ENCODE measurements at places on chromosomes 6 and 20.

DNA sequence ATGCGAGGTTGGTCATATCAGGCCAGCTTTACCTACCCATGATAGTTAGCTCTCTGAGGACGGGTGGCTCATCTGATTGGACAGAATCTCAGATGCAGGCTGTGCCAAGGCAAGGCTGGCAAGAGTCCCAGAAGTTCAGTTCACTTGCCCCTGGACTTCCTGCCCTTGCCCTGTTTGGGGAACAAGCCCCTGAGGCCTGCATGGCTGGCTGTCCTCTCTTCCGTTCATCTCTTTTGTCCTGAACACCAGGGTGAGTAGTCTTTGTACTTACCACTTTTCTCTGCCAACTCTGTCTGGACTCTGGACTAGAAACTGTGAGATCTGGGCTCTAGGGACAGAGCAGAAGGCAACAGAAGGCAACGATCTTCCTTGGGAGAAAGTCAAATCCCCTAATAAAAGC is 769.9 kb downstream of the QKI start:
- no peak for DNase-seq

GRCh38 chr6:138837246-138837645 is 41.4 kb downstream of the ECT2L start:
- DNase-seq: no peak

GRCh38 chr6:81562169-81562568 is 190.3 kb downstream of the TENT5A start:
- no peak for DNase-seq

DNA sequence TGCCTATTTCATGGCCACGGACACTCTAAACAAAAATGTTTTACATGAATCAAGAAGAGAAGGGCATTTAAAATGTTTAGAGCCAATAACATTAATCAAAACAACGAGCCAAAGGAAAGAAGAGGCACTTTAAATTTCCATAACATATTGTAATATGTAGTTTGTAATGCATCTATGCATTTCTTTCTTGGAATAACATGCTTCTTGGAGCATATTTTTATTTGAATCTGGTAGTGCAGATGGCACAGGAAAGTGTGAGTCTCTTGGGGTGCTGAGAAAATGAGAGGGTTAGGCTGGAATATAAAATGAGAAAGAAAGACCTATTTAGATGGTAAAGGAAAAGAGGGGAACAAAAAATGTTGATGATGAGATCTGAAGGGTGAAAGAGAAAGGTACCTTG is 305.4 kb downstream of the BTBD3 start:
- no peak for DNase-seq

GRCh38 chr6:16684896-16685554 is 76.2 kb downstream of the ATXN1 start:
- peak; percentile 94 for DNase-seq
